Stimulated activated CD4-positive, alpha-beta T cell treated with anti-CD3 and anti-CD28 coated beads, Interleukin-1b, Interleukin-23, amount 100 ng/mL, for 1 hour (primary cell): ENCODE measurements at places on chromosomes 2 and 18.

DNA sequence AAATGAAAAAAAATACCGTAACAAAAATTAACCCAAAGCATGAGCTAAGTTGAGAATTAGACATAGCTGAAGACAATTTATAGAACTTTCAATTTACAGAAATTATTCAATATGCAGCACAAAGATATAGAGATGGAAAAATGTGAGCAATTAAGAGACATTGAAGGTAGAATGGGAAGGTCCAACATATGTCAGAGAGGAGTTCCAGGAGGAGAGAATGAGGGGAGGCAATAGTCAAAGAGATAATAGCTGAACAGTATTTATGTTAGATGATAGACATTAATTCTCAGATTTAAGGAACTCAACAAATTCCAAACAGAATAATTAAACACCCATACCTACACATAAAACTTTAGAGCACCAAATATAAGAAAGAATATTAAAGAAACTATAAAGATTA is 103.0 kb upstream of the MSTN start:
- no peak for DNase-seq

- DNase-seq = no peak
These were observed 223.6 kb upstream of the EPAS1 start for GRCh38 chr2:46073540-46074046.

DNA sequence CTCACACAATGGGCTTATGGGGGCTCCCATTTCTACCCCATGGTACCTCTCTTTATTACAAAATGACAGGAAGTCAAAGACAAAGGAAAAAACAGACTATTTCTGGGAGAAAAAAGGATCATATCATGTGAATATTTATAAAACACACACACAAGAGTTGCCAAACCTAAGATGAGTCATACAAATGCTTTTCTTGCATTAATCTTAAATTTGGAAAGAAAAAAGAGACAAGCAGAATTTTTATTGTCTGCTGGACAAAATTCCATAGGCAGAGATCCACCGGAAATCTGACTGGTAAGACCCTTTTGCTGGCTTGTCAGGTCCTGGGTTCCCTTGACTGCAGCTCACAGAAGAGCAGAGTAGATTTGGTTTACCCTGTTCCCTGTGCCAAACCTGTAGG is 1732.3 kb upstream of the PIK3C3 start:
- no peak for DNase-seq

DNA sequence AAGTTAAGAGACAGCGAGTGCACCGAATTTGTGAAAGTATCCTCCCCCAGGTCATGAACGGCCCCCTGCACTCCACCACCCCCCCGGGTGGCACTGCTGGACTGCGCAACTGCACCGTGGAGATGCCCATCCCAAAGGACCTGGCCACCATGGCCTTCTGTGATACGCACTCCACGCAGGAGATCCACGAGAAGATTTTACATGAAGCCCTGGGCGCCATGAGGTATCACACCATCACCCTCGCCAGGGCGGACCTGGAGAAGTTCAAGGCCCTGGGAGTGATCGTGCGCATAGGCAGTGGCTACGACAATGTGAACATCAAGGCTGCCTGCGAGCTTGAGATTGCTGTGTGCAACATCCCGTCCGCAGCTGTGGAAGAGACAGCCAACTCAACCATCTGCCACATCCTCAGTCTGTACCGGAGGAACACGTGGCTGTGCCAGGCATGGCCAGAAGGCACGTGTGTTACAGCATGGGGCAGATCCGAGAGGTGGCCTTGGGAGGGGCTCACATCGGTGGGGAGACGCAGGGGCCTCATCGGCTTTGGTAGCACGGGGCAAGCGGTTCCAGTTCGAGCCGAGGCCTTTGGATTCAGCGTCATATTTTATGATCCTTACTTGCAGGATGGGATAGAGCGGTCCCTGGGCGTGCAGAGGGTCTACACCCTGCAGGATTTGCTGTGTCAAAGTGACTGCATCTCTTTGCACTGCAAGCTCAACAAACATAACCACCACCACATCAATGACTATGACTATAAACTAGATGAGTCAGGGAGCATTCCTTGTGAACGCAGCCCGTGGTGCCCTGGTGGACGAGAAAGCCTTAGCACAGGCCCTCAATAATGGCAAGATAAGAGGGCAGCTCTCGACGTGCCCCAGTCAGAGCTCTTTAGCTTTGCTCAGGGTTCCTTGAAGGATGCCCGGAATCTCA is 290.8 kb upstream of the MC4R start:
- no peak for DNase-seq

DNA sequence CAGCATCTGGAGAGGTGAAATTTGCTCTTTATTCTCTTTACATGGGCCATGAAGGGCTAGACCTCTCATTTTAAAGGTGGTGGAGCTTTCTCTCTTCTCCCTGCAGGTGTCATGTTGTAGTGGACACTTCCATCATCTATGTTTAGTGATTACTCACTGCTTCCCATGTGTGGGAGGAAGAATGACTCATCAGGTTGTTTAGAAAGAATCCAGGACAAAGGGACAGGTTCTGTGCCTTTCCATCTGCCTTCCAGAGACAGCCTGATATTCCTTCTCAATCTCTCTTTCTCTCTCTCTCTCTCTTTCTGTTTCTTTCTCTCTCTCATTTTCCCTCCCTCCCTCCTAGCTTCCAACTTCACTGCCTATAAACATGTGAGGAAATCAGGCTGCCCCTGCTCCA is 38.7 kb downstream of the SCG2 start:
- no peak for DNase-seq
